Stimulated activated CD8-positive, alpha-beta memory T cell treated with anti-CD3 and anti-CD28 coated beads, Interleukin-4, amount 100 ng/mL, for 4 hours (primary cell): ENCODE measurements at places on chromosomes 5 and 9.

- DNase-seq = no peak
Measured at GRCh38 chr5:114176356-114176755, 185.5 kb upstream of the KCNN2 start.

DNA sequence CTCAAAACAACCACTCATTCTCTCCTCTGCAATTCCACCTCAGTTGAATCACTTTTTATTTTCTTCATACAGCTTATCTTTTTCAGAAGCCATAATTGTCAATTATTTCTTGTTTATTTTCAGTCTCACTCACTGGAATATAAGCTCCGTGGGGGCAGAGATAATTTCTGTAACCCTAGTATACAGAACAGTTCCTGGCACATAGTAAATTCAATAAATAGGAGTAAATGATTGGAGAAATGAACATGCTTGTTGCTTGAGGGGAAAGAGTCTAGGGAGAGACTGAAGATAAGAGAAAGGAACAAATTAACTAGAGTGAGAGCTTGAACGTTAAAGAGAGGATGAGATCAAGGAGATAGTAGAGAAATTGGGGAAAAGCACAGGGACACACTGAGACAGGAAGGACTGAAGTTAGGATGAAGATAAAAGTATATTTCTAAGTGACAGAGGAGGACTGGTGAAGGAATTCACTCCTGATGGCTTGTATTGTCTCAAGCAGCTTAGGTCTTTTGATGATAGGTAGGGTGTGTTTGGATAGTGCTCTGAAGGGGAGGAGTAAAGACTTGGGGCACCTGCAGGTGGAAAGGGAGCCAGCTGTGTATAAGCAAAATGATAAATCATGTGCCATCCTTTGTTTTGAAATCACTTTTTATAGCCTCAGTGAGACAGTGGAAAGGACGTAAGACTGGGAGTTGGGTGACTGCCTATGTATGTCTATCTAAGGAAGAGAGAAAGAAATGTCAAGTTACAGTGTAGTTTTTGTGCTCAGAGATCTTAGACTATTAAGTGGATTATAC, 2.2 kb downstream of the NAA35 start:
- no peak for DNase-seq

- DNase-seq = no peak
Measured at GRCh38 chr5:96142786-96143434, 181.3 kb upstream of the ELL2 start.

DNA sequence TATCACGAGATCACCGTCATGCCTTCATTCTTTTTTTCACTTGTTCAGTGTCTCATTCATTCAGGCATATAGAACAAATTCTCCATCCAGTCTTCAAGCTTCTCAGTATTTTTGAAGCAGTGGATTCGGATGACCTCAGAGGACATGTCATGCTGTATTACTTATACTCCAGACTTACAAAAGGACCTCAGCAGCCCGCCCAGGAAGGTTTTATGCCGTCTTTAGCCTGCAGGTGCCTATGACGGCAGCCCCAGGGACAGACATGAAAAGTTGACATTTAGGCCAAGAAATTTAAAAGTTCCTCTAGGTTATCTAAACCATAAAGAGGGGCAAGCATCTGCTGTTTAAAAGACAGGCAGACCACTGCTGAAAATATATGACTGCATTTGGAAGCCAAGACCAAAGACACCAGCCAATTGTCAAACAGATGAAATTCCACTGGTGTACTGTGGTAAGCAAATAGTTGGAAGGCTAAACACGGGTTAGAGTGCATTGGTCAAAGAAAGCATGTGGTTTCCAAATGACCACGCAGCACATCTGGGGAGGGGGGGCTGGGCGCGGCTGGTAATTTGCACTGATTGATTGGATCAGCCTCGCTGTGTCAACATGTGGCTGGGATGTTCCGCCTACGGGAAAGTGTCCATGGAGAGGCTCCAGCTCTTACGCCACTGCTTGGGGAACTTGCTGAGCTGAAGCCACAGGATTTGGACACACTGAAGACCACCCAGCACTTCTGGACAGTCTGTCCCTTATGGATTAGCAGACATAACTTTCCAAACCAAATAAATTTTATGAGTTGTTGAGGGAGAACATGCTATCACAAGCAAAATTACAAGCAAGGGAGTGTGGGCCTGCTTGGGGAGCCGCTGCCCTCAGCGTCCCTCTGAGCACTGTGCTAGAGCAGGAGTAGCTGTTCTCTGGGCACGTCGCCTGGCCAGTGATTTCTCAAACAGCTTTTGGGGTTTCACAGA, 173.6 kb downstream of the FANCC start:
- DNase-seq = no peak

GRCh38 chr9:110081395-110081794, 126.6 kb downstream of the C9orf152 start:
- no peak for DNase-seq

- no peak for DNase-seq
Measured at GRCh38 chr9:34961574-34962490, 3.7 kb downstream of the PHF24 start.

DNA sequence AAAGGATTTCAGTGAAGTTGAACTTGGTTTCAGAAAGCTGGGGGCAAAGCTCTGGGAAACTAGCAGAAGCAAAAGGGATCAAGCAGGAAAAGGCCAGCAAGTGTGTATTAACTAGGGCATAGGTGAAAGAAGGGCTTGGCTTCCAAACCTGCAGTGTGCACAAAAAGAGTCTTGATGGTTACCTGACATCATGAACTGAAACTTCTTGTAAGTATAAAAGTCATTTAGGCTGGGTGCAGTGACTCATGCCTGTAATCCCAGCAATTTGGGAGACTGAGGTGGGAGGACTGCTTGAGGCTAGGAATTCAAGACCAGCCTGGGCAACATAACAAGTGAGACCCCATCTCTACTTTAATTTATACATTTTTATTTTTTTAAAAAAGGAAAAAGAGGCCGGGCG, 216.4 kb downstream of the EPB41L4A start:
- DNase-seq = no peak

GRCh38 chr9:127012250-127012649, 97.7 kb downstream of the RALGPS1 start:
- DNase-seq = no peak

DNA sequence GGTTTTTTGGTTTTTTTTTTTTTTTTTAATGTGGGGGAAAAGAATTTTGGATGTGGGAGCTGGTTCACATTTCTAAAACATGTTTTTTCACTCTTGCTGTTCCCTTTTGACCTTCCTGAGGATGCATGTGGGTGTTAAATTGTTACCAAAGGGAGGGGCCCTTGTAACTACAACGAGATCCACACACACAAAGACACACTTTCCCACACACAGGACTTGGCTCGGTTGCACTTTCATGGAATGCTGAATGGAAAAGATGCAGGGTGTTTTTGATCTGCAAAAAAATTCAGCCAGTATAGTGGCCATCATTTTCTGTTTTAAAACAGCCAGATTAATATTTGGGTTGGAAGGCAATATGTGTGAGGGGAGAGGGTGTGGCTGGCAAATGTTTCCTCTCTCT, 576.9 kb downstream of the EBF1 start:
- no peak for DNase-seq

DNA sequence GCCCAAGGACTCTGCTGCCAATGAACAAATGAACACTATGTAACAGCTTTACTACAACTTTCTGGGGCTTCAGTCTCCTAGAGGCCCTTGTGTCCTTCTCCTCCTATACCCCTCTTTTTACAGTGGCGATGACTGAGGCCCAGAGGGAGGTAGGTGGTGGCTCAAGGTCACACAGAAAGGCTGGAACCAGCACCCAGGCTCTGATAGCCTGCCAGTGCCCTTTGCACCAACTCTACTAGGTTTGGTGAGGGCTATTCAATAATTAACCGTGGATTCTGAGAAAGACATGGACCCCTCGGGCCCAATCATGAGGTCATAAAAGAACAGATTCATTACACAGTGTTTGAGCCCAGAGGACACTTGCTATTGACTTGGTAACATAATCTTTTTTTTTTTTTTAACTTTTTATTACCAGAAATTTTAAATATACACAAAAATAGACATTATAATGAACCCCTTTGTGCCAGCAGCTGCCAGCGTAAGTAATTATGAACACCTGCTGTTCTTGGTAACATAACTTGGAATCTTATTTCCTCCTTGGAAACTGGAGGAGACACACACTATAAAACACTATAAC, 6.1 kb upstream of the ALDH1B1 start:
- no peak for DNase-seq

GRCh38 chr9:26112724-26113123, 434.5 kb upstream of the TUSC1 start:
- no peak for DNase-seq

DNA sequence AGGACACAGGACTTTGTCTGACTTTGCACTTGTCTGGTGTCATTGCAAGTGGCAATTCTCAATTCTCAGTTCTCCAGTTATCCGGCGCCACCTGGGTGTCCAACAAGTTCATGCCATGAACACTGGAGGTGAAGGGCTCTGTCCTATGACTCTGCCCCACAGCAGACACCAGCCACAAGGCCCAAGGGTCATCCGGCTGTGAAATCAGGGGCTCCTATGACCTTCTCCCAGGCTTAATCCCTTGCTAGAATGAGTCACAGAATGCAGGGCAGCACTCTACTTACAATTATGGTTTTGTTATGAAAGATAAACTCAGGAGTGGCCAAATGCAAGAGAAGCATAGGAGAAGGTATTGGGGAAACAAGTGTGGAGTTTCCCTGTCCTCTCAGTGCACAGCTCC, 392.0 kb downstream of the GADD45G start:
- DNase-seq = no peak

GRCh38 chr5:71786337-71787055, 67.4 kb downstream of the CARTPT start:
- no peak for DNase-seq

GRCh38 chr9:72477930-72478518, 43.4 kb upstream of the TMC1 start:
- DNase-seq = no peak

GRCh38 chr5:78003919-78004318, 227.8 kb upstream of the TBCA start:
- DNase-seq = no peak

- no peak for DNase-seq
Measured at GRCh38 chr5:59768152-59769040, 125.1 kb downstream of the PDE4D start.

GRCh38 chr9:15206903-15207696, 99.9 kb downstream of the TTC39B start:
- DNase-seq = no peak

DNA sequence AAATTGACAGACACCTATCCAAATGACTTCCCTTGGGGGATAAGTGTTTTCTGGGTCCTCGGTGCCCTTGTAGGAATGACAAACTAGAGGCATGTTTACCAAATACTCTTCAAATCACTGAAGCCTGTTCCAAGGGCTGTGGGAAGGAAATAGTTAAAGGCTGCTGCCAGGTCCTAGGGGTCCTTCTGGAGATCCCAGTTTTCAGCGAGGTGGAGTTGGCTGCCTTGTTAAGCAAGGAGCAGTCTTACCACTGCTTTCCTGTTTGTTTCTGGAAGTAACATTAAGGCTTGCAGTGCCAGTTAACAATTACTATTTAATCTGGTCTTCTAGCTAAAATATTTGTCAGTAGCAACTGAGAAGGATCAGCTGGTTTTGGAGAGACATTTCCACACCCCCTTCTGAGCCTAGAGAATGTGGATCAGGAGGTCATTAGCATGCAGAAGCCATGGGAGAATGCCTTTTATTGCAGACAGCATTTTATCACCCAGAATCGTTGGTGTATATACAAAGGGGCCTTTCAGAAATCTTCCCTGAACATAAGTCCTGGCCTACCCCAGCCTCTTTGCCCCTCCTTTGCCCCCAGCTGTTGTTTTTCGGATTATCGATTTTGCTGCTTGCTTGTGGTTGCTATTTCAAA, 238.8 kb downstream of the DMAC1 start:
- no peak for DNase-seq

GRCh38 chr5:53378590-53379247, 101.7 kb upstream of the FST start:
- no peak for DNase-seq

GRCh38 chr5:132759114-132760048, 12.2 kb downstream of the CCNI2 start:
- DNase-seq = no peak

DNA sequence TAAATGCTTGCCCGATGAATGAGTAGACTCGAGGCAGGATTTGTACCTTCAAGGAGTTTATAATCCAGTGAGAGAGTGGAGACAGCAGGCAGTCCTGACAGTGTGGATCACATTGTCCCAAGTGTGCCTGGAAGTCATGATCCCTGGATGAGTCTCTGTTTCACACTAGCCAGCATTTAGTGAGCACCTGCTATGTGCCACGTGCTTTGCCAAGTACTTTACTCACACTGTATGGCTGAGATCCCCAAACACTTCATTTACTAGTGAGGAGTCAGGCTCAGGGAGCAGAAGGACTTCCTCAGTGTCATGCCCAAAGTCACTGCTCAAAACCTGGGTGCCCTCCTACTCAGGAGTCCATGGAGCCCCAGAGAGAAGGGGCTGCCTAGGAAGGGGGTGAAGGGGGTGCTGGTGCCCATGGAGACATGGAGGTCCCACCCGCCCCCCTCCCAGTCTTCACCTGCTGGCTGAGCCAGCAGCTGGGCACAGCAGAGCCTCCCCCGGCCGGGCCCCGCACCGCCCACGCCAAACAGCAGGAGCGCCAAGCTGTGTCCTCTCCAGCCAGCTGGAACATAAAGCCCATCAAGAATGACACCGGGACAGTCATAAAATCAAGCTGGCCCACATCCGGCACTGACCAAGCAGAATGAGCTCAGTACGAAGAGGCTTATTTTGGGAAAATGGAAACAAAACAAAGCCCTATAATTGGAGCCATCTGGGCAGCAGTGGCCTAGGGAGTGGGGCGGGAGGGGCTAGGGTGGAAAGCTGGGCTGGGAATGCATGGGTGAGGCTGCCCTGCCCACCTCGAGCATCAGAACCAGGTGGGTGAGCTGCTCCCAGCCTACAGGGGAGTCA, 10.6 kb downstream of the LAMC3 start:
- no peak for DNase-seq

DNA sequence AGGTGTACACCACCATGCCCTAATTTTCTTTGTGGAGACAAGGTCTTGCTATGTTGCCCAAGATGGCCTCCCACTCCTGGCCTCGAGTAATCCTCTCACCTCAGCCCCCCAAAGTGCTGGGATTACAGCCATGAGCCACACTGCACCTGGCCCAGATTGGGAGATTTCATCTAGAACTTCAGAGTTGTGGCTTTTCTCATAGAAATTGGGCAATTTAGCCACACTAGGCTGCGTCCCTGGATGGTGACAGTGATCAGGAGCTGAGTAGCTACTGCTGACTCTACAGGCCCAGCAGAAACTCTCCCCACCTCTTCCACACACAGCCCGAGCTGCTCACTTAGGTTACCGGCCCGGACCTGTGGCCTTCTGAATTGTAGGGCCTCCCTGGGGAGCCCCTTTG, 7.7 kb downstream of the PFN3 start:
- DNase-seq = no peak
